Mesothelial cell of epicardium (in vitro differentiated cells): ENCODE measurements at places on chromosomes 11 and 22. TPM values are rescaled to one million over a fixed set of nuclear protein-coding genes. Genes with fewer than 3 reads are reported as not detected.

IFT27 gene
- total RNA-seq = 56.8 to 59.6 TPM (median 58.6 TPM) in 3 replicates

CALCA gene
- total RNA-seq = not detected in 3 replicates

PIWIL4 gene
- total RNA-seq = 4.1 to 5.0 TPM (median 4.9 TPM) in 3 replicates

NEU3 gene
- total RNA-seq = 12.0 to 13.6 TPM (median 12.9 TPM) in 3 replicates

CLTCL1 gene
- 4.4 to 5.9 TPM (median 4.7 TPM) in 3 replicates for total RNA-seq

GRCh38 chr11:76177250-76177686, 29.0 kb downstream of the WNT11 start:
- no peak overlapping the region for H3K4me3 ChIP-seq
- H3K4me1 ChIP-seq = peaks cover 6% of the 10 kb centered on the region
- H3K27me3 ChIP-seq = no peaks in the 10 kb centered on the region
- H3K27ac ChIP-seq = no peak overlapping the region
- H3K36me3 ChIP-seq = no peaks in the 10 kb centered on the region
- DNase-seq = no peak

GRCh38 chr11:73662445-73663157, 16.2 kb downstream of the PLEKHB1 start:
- no peak overlapping the region for H3K27ac ChIP-seq
- no peaks in the 10 kb centered on the region for H3K36me3 ChIP-seq
- H3K4me3 ChIP-seq = no peak overlapping the region
- DNase-seq = no peak

DNA sequence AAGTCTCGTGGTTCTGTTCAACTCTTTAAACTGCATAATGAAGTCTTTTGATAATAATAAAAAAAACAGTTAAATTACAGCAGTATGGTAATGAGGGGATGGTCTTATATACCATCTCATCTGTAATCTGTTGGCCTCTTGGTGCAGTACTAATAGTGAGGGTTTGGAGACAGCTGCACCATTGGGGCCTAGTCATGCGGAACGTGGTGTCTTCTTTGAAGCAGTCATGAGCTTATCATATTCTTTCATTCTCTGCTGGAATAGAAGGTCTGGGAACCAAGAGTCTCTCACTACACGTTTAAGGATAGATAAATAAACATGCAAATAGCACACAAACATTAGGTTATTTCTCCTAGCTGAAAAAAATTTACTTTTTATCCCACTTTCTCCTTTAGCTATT, 40.9 kb upstream of the OR9Q1 start:
- no peaks in the 10 kb centered on the region for H3K4me1 ChIP-seq
- no peak for DNase-seq
- H3K36me3 ChIP-seq = no peaks in the 10 kb centered on the region

GRCh38 chr11:45807792-45808238, 2.9 kb downstream of the SLC35C1 start:
- peaks cover 4% of the 10 kb centered on the region for H3K36me3 ChIP-seq
- H3K27ac ChIP-seq = no peak overlapping the region
- no peak for DNase-seq
- H3K4me1 ChIP-seq = peaks cover 30% of the 10 kb centered on the region
- H3K27me3 ChIP-seq = no peaks in the 10 kb centered on the region

DNA sequence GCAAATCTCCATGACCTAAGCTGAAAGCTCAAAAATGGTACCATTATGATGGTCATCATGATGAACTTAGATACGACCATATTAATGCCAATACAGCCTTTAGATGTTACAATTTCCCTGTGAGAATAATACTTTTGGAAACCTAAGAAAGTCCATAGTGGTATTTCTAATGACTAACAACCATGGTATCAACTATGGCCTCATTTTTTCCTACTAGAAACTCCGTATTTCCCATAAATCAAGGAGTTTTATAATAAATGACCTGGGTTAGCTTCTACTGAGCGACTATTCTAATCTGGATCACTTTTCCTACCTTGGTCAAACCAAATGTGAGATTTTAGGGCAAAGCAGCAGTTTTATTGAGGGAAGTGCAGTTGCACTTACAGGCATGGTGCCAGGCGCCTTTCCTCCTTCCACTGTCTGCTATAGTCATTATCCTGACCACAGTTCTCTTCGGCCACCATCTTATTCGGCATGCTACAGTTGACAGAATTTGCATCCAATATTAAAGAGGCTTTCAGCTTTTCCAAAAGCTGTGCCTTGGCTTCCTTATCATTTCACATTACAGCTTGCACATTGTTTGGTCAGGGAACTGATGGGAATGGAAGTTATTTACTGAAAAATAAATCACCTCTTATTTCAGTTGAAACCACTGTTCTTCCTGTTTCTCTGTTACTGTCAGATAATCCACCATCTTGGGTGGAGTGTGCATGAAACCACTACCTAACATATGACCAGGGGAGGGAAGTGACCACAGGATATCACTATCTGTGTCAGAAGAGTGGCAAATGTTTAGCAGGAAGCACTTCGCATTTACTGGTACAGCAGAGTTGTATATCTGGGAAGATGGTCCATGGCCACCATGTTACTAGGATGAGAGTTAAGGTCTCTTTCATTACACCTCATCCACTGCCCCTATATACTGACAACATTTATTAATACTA, 74.5 kb upstream of the PICALM start:
- H3K27me3 ChIP-seq = no peaks in the 10 kb centered on the region
- no peaks in the 10 kb centered on the region for H3K4me1 ChIP-seq
- H3K36me3 ChIP-seq = no peaks in the 10 kb centered on the region

GRCh38 chr11:41283191-41283930, 176.1 kb downstream of the LRRC4C start:
- H3K27me3 ChIP-seq = peaks cover 7% of the 10 kb centered on the region
- no peak overlapping the region for H3K27ac ChIP-seq
- no peak for DNase-seq
- H3K4me1 ChIP-seq = peaks cover 2% of the 10 kb centered on the region
- H3K4me3 ChIP-seq = no peak overlapping the region

- no peak for DNase-seq
- no peaks in the 10 kb centered on the region for H3K36me3 ChIP-seq
- no peak overlapping the region for H3K4me3 ChIP-seq
- peaks cover 56% of the 10 kb centered on the region for H3K4me1 ChIP-seq
- H3K27ac ChIP-seq = peak overlapping the region; percentile 85
Measured at GRCh38 chr11:120184946-120185705, 25.7 kb upstream of the OAF start.

DNA sequence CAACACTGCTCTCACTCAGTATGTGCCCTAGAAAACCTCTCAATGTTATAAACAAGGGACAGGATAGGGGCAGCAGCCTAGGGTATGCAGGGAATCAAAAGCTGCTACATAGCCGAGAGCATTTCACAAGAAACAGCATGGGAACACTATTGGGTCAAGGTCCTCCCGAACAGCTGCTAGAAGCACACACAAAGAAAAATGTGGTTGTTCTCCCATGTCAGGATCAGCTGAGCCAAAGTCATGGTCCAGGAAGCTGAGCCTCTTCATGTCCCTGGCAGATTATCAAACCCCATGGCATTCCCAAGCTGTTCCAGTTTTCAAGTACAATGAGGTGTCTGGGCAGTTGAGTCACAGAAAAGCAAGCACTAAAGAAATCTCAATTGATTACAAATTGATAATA, 21.0 kb upstream of the GDPD4 start:
- no peaks in the 10 kb centered on the region for H3K27me3 ChIP-seq
- H3K4me3 ChIP-seq = no peak overlapping the region
- H3K4me1 ChIP-seq = no peaks in the 10 kb centered on the region
- no peak overlapping the region for H3K27ac ChIP-seq
- peaks cover 33% of the 10 kb centered on the region for H3K36me3 ChIP-seq

DNA sequence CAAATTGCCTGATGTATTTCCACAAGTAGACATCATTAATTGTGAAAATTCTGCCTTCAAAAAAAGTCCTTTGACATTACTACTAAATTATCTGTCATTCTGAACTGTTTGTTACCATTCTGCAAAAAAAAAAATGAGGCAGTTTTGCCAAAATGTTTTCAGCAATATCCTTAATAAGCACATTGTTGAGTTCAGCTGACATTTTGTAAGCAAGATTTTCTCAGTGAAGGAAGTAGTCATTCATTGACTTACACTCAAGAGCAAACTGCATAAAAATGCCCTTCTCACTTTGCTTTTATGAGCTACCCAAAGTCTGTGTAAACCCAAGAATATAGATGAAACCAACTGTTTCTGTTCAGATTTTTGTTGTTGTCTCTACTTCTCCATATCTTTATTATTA, 125.9 kb downstream of the UVRAG start:
- DNase-seq = no peak
- peaks cover 4% of the 10 kb centered on the region for H3K4me1 ChIP-seq
- no peak overlapping the region for H3K4me3 ChIP-seq
- no peak overlapping the region for H3K27ac ChIP-seq

DNA sequence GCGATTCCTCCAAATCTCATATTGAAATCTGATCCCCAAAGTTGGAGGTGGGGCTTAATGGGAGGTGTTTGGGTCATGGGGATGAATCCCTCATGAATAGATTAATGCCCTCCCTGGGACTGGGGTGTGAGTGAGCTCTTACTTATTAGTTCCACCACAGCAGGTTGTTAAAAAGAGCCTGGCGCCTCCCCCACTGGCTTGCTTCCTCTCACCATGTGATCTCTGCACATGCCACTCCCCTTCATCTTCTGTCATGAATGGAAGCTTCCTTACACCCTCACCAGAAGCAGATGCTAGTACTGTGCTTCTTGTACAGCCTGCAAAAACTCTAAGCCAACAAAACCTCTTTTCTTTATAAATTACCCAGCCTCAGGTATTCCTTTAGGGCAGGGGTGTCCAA, 8.8 kb downstream of the RRAS2 start:
- H3K27ac ChIP-seq = no peak overlapping the region
- H3K4me1 ChIP-seq = peaks cover 4% of the 10 kb centered on the region
- peaks cover 28% of the 10 kb centered on the region for H3K36me3 ChIP-seq
- H3K4me3 ChIP-seq = no peak overlapping the region

- DNase-seq = no peak
- H3K4me3 ChIP-seq = no peak overlapping the region
Measured at GRCh38 chr11:69121621-69122325, 34.0 kb upstream of the SMIM38 start.

- H3K27me3 ChIP-seq = no peaks in the 10 kb centered on the region
- peak overlapping the region; percentile 63 for H3K27ac ChIP-seq
- DNase-seq = no peak
- H3K4me1 ChIP-seq = peaks cover 53% of the 10 kb centered on the region
- no peaks in the 10 kb centered on the region for H3K36me3 ChIP-seq
Measured at GRCh38 chr11:88420165-88420791, 82.7 kb upstream of the CTSC start.

DNA sequence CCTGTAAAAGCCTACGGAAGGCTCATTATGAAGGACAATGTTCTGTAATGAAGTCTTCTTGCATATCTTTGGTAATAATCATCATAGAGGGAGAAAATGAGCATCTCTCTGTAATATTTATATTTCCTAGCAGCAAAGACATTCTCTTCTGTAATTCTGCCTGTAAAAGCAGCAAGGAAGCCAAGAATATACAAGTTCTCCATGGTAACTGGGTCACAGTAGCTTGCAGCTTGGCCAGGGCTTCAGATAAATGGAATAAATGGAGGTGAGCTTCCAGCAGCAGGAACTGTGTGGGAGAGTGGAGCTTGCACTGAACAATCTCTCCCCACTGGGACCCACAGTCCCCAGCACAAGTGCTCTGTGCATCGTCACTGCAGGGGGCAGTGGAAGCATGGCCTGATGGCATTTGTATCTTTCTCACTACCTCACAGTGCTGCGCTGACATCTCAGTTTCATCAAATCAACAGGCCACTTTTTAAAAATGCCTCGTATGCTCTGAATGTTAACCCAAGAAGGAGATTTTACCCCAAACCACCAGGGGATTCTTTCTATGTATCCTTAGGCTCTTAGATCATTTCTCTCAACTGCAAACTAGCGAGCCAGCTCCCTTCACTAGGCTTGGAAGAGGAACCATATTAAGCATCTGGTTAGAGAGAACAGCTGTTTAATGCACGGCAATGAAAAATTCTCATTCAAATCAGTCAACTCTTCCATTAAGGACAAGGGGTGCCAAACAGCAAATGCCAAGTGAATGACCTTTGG, 1059.7 kb downstream of the OPCML start:
- H3K36me3 ChIP-seq = no peaks in the 10 kb centered on the region
- no peak for DNase-seq
- H3K27me3 ChIP-seq = peaks cover 1% of the 10 kb centered on the region

- no peak overlapping the region for H3K4me3 ChIP-seq
- DNase-seq = no peak
- peaks cover 9% of the 10 kb centered on the region for H3K4me1 ChIP-seq
- H3K27me3 ChIP-seq = peaks cover 58% of the 10 kb centered on the region
- H3K27ac ChIP-seq = no peak overlapping the region
Measured at GRCh38 chr11:126465573-126466188, 110.2 kb downstream of the ST3GAL4 start.

- peaks cover 8% of the 10 kb centered on the region for H3K27me3 ChIP-seq
- no peak for DNase-seq
- no peak overlapping the region for H3K4me3 ChIP-seq
- H3K36me3 ChIP-seq = no peaks in the 10 kb centered on the region
- no peaks in the 10 kb centered on the region for H3K4me1 ChIP-seq
Measured at GRCh38 chr11:127598476-127598875, 597.9 kb upstream of the KIRREL3 start.
